ENCODE measurements at places on chromosomes 5 and 9.

DNA sequence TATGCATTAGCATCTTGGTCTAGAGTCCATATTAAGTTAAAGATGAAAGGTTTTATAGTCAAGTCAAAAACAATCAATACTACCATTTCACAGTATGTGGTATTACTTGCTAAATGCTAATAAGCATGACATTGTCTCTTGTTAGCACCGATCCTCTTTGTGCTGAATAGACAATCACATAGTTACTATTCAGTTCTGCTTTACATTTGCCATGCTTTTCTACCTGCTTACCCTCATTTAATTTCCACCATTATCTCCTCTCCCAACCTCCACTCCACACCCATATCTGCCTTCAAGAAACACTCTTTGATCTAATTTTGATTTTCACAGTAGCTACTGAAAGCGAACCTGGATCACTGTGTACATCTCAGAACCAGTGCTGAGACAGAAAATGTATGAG lies 16.8 kb downstream of the MEGF9 start:
- no peak for DNase-seq

GRCh38 chr9:117720066-117720465 lies 15.9 kb downstream of the TLR4 start:
- DNase-seq, result no peak

GRCh38 chr5:99639905-99640304 lies 711.1 kb upstream of the CHD1 start:
- DNase-seq, result no peak

DNA sequence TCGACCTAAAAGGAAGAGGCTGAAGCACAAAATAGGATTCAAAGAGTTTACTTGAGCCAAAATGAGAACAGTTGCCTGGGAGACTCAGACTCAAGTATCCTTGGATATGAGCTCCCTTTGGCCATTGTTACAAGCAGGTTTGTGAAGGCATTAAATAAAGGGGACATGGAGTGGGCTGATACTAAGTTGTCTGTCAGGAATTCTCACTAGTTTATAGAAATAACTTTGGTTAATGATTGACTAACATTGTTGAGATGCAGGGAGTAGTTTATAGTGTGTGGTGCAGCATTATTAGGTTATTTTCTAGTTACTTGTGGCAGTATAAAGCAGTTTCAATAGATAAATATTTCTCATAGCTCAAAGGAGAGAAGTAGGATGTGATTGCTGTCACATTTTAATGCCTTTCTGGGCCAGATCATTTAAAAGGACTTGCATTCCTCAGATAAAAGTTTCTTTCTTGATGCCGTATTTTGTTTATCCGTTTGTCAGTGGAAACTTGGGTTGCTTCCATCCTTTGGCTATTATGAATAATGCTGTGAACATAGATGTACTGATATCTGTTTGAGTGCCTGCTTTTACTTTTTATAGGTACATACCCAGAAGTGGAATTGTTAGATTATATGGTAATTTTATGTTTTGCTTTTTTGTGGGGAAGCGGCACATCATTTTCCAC lies 9.1 kb downstream of the AP3S1 start:
- DNase-seq, result no peak

- DNase-seq, result no peak
Observed at GRCh38 chr5:134887593-134888159, 13.5 kb downstream of the TXNDC15 start.

- no peak for DNase-seq
Observed at GRCh38 chr9:132694144-132694543, 23.9 kb downstream of the GTF3C4 start.

- DNase-seq, result no peak
Observed at GRCh38 chr9:14348373-14349145, 34.6 kb upstream of the NFIB start.

DNA sequence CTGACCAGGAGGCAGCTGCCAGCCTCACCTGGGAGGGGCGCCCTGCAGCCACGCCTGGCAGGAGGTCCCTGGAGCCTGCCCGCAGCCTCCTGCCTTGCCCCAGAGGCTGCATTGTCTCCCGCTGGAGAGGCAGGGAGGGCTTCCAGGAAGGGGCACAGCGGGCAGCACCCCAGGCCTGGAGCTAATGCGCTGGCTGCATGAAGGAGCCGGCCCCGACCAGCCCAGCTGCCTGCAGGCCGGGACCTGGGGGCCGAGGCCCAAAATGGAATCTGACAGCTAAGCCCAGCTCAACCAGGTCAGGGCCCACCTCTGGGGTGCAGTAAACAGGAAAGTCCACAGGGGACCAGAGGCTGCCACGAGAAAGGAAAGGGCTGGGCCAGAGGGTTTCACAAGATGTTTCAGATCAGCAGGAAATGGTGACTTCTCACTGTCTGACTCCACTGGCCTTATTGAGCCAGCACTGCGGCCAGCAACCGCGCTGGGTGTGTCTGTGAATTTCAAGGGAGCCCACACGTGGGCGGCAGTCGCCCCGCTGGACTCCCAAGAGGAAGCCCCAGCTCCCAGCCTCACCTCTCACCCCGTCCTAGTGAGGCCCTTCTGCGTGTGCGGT lies 18.6 kb upstream of the NOTCH1 start:
- DNase-seq, result no peak

GRCh38 chr5:128538000-128538249 lies at the start of gene FBN2:
Gene FBN2 (minus strand): TSS chr5:128538245. CDS start chr5:128537603, 642 bp downstream.
- DNase-seq, result no peak

GRCh38 chr9:87661241-87661640 lies 64.7 kb upstream of the CTSL start:
- DNase-seq, result no peak

GRCh38 chr5:135452321-135453030 lies at the start of gene TIFAB:
Gene TIFAB (minus strand): TSS chr5:135452351. CDS start chr5:135449939, 2,412 bp downstream.
- DNase-seq, result no peak

- DNase-seq, result no peak
Observed at GRCh38 chr9:137478962-137479861, 20.1 kb upstream of the NSMF start.
